ENCODE measurements at places on chromosomes 16 and 17.

GRCh38 chr16:51629576-51629975 is 478.5 kb upstream of the SALL1 start:
- DNase-seq = no peak

- DNase-seq = peak; percentile 61
These were observed 7.1 kb upstream of the FTSJ3 start for GRCh38 chr17:63834431-63835166.

- DNase-seq = no peak
These were observed 65.0 kb downstream of the SMG6 start for GRCh38 chr17:2238432-2239169.

- no peak for DNase-seq
These were observed 20.1 kb downstream of the MRPL45 start for GRCh38 chr17:38317081-38317480.

GRCh38 chr17:22454070-22454999 is 762.0 kb downstream of the KCNJ18 start:
- no peak for DNase-seq

GRCh38 chr16:88988980-88989811 is 12.2 kb upstream of the CBFA2T3 start:
- DNase-seq = no peak

DNA sequence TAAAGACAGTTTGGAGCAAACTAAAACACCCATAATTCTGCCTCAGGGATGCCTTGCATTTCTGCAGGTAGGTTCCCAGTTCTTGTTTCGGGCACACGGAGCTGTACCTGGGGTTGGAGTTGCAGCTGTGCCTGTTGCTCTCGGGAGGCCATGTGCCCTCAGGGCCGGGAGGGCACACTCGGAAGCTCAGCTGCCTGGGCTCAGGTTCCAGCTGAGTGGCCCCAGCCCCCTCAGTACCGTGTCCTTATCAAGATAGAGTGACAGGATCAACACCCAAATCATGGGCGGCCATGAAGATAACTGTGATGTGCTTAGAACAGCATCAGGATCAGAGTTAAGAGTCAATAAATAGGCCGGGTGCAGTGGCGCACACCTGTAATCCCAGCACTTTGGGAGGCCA is 107.9 kb downstream of the SNX29 start:
- no peak for DNase-seq

DNA sequence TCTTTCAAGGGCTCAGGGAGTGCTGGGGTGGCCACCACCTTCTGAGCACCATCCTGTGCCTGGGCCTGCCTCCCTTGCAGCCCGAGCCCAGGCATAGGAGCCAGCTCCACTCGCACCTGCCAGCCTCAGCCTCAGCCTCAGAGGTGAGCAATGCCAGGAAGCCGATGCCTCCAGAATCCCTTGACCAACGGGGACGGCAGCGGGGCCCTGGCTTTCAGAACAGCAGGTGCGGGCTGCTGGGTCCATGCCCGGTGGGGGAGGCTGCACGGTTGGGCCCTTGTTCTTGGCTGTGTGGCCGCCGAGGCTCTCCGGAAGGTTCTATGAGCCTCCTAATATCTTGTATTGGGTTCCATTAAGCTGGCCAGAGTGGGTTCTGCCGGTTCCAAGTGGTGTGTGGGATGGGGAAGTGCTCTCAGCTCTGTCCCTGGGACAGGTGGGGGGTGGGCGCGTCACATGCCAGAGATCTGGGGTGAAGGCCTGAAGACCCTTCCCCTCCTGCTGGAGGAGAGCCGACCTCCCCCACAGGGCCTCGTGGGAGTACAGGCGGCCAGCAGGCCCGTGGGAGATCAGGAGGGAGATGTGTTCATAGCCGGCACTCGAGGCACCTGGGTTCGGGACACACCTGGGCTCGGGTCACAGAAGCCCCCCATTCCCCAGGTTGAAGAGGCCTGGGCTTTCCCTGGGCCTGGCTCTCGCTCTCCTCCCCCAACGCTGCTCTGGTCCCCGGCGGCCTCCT is 27.0 kb downstream of the NPTX1 start:
- DNase-seq = no peak

DNA sequence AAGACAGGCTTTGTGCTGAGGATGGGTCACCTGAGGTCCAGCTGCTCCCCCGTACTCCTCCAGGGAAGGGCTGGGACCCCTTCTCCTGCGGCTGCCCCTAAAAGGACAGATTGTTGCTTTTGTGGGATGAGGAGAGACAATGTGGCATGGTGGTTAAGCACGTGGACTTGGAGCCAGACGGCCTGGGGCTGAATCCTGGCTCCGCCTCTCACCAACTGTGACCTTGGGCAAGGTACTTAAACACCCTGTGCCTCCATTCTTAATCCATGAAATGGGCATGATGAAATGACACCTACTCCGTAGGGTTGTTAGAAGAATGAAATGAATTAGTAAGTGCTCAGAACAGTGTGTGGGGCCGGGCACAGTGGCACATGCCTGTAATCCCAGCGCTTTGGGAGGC is 39.6 kb upstream of the PLCG2 start:
- DNase-seq = no peak

- DNase-seq = no peak
These were observed 200.1 kb downstream of the CBLN1 start for GRCh38 chr16:49081554-49081953.

- DNase-seq = no peak
These were observed 45.3 kb downstream of the BRD7 start for GRCh38 chr16:50323335-50324011.

- no peak for DNase-seq
These were observed 489 bp downstream of the ZC3H18 start for GRCh38 chr16:88570691-88571092.

DNA sequence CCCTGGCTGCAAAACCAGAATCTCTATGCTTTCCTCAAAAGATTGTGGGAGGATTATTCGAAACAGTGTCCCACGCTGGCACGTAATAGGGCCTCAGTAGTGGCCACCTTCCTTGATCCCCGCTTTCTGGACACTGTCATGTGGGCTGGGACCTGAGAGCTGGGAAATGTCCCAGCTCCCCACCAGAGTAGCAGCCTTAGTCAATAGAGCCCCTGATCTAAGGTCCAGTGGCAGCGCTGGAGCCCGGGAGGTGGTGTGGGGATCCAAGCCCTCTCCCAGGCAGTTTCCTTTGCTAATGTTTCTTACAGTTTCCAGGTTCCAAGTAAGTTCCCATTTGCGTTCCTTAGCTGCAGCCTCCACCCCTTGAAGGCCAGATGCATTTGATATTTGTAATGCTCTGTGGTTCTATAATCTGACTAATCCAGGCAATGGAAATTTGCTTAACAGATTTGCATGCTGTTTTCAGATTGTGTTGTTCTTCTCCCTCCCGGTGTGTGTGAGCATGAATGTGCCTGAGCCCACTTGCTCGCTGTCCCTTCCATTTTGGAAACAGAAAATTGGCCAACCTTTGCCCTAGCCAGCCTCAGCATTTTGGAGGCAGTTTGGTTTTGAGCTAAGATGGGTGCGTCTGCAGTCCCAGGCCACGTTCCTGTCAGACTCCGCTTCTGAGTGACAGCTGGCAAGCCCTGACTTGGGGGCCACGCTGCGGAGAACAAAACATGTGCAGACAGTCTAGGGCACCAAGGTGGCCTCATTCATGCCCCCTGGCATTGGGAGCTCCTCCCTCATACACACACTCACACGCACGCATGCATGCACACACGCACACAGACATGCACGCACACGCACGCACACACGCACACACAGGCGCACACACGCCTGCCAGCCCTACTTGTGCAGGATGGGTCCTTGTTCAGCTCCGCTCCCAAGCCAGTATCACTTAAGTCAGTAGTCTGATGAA is 69.4 kb downstream of the CCDC182 start:
- no peak for DNase-seq

- DNase-seq = no peak
These were observed 59.6 kb downstream of the SOCS1 start for GRCh38 chr16:11196286-11196828.

DNA sequence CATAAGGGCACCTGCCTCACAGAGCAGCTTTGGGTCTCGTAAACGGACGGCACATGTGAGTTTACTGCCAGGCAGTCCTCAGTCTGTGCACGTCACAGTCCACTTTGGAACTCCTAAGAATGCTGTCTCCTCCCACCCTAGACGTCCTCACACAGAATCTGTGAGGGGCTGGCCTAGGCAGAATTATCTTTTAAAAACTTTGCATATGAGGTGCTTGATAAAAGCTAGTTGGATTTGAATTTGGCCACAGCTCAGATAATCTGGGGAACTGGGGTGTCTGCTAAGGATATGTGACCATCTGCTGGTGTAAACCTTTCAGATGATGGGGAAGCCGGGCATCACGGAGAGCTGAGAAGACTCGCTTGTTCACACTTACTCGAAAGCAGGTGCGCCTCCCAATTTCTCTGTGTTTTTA is 64.4 kb downstream of the METRNL start:
- no peak for DNase-seq

- no peak for DNase-seq
These were observed 18.3 kb upstream of the GNA13 start for GRCh38 chr17:65074778-65075250.

GRCh38 chr17:2990396-2990795 is 73.0 kb downstream of the OR1D5 start:
- no peak for DNase-seq

GRCh38 chr16:21570676-21571017 is 28.7 kb upstream of the METTL9 start:
- no peak for DNase-seq

GRCh38 chr16:87384162-87384874 is 742 bp upstream of the FBXO31 start:
- DNase-seq = no peak

- DNase-seq = no peak
These were observed 1.4 kb upstream of the NDRG4 start for GRCh38 chr16:58498341-58499091.

DNA sequence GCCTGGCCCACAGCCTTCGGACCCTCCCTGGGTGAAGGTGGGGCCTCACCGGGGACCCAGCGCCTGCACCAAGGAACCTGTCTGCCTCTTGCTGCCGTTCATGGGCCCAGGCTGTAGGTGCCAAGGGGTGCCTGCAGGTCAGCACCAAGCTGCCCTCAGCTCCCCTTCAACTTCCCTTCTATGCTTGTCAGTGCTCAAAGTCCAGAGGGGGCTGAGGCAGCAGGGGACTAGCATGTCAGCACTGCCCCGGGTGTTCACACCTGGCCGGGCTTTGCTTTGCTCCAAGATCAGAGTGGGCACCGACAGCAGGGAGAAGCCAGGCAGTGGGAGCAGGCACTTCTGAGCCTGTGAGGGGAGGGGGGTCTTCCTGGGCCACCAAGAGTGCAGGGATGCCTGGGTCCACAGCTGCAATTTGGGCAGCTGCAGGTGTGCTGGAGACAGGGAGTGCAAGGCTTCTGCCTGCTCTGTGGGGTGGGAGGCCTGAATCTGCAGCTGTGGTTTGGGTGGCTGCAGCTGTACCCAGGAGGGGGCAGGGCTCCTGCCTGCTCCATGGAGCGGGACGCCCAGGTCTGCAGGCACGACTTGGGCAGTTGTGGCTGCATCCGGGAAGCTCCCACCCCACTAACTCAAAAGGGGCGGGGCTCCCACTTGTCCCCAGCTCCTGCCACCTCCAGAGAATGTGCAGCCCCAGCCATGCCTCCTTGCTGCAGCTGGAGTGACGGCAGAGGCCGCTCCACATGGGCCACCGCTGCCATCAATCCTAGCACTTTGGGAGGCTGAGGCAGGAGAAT is 27.6 kb upstream of the PRM1 start:
- peak; percentile 77 for DNase-seq

DNA sequence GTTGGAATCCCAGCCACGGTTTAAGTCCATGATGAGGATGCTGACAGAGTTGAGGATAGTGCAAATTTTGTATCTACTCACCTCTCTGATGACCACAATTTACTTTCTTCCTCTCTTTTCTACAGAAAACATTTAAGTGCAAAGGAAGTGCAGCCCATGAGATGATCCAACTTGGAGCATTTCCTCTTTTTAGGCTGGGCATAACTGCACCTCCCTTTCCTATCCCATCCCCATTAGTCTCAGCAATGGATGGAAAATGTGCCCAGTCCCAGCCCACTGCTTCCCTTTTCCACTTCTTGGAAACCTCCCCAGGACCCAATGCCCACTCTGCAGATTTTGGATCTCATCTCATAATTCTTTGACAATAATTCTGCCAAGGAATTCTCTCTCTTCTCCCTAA is 16.6 kb upstream of the CCL8 start:
- no peak for DNase-seq

GRCh38 chr16:89732918-89733242 is 11.5 kb downstream of the ZNF276 start:
- DNase-seq = no peak

- DNase-seq = no peak
These were observed 6.7 kb downstream of the IL4R start for GRCh38 chr16:27320261-27321012.

DNA sequence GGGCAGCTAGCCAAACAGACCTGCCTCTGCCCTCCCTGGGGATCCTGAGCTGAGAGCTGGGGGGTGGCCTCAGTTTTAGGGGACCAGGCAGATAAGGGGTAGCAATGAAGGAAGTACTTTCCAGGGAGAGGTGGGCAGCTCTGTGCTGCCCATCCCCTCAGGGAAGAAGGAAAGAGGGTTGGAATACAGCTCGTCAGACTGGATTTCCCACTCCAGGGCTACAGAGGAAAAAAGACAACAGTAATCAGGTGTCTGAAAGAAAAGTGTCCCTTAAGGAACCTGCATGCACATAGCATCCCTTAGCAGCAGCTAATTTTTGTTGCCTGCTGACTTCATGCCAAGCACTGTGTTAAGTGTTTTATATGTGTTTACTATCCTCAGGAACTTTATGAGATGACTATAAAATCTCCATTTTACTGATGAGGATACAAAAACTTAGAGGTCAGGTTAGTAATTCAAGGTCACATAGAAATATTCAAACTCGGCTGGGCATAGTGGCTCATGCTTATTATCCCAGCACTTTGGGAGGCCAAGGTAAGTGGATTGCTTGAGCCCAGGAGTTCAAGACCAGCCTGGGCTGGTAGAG is 3.2 kb upstream of the MRPL58 start:
- DNase-seq = no peak

DNA sequence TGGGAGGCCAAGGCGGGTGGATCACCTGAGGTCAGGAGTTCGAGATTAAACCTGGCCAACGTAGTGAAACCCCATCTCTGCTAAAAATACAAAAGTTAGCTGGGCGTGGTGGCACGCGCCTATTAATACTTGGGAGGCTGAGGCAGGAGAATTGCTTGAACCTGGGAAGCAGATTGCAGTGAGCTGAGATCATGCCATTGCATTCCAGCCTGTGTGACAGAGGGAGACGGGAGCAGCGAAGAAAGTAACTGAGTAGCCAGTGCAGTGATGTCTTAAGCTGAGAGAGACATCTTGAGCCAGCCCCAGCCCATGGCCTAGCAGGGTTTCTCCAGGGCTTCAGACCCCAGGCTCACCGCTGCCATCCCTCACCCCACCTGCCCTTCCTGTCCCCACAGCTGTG is 9.8 kb upstream of the SMIM5 start:
- no peak for DNase-seq

GRCh38 chr17:64107500-64108236 is 22.3 kb downstream of the ERN1 start:
- DNase-seq = no peak

DNA sequence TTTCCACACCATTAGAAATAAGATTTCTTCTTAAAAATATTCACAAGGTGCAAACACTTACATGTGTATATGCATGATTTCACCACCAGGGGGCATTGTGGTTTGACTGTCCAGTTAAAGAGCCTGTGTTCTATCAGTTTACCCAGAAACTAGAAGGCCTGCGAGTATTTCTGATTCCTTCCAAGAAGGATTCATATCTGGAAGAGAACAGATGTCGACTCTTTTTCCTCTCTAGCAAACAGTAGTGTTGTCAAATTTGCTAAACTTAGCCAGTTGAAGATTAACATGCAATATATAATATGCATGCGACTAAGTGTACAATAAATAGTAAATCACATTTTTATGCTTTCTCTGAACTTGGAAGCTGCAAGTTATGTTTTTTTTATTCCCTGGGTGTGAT is 404.1 kb downstream of the WWOX start:
- peak; percentile 65 for DNase-seq

Measured in Jurkat, Clone E6-1 (cell line).